ENCODE measurements at places on chromosomes 5 and 9.

DNA sequence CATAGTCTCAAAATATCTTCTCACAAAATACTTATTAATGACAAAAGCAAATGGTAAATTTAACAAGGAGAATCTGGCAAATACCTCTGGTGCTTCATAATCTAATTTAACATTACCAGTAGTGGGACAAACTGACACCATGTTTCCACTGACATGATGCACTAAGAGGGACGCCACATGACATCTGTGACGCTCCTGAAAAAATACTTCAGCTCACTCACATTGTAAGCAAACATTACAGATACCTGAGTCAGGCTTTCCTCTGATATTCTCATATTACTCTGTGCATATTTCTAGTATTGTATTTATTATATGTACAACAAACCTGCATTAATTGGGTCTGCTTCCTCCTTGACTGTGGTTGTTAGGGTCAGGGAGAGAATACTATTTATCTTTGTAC, 56.7 kb upstream of the OSMR start:
- no peak for DNase-seq

GRCh38 chr9:82673919-82674318, 389.0 kb downstream of the RASEF start:
- DNase-seq, result no peak

- no peak for DNase-seq
These were observed 337.4 kb downstream of the GLIS3 start for GRCh38 chr9:3962496-3962895.

DNA sequence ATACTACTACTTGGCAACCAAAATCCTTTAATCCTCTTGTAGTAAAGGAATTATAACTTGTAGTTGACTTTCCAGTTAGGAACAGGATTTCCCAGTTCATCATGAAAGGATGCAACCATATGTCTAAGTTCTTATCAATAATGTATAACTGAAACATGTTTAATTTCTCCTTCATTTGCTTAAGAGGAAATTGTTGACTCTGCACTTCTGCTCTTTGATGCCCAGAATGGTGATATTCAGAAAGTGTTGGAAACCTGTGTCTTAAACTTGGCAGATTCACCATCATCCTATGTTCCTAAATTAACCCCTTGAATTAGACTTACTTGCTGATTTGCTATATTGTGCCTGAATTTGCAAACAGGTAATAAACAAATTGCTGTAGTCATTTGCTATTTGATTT, 201.5 kb downstream of the PTPRD start:
- DNase-seq, result no peak

DNA sequence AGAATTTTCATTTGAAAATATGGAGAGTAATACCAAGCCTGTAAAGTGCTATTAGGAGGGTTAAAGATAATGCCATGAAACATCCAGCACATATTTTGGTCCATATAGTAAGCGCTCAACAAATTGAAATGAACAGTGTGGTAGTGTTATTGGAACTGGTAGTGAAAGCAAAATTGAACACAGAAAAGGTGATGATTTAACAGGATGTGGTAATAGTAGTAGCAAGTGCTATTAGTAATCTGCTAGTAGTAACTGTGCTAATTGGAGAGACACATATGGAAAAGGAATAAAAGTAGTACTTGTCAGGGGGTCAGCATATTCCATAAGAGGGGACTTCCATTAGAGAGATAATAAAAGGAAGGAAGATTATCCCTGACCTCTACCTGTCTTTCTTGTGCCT, 187.3 kb downstream of the HTR1A start:
- no peak for DNase-seq

- no peak for DNase-seq
These were observed 45.0 kb downstream of the TRIM36 start for GRCh38 chr5:115124741-115125140.

GRCh38 chr9:122546196-122546595, 6.7 kb upstream of the OR1N2 start:
- DNase-seq, result no peak

DNA sequence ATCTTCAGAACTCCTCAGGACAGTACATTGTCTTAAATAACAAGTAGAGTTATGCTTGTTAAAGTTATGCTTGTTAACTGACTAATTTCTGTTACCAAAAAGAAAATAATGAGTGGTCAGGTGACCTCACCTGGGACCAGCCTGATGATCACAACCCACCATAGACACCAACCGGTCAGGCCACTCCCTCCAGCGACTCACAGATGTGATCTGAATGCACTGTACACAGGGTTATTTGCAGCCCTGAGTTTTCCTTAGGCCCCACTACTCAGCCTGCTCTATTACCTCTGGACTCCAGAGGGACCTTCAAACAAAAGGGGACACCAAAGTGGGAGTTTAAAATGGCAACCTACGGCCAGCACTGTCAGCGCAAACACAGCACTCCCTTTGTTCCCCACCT, 55.3 kb downstream of the ARSB start:
- DNase-seq, result no peak

- no peak for DNase-seq
These were observed 284.5 kb downstream of the SH3GL2 start for GRCh38 chr9:17863213-17863883.

DNA sequence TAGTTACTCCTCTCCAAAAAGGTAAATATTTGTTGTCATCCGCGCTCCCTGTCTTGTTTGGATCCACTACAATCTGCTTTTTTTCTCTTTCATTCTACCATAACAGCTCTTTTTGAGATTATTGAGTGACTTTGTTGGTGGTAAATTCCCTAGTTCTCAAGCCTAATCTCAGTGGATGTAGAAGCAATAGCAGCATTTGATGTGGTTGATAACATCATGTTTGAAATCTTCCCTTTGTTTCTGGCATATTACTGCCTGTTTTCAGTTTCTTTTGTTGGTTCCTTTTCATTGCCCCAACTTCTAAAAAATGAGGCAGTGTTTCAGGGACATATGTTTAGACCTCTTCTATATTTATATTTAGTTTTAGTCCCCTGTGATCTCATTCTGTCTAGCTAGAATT, 8.9 kb downstream of the CDC42SE2 start:
- DNase-seq, result no peak

DNA sequence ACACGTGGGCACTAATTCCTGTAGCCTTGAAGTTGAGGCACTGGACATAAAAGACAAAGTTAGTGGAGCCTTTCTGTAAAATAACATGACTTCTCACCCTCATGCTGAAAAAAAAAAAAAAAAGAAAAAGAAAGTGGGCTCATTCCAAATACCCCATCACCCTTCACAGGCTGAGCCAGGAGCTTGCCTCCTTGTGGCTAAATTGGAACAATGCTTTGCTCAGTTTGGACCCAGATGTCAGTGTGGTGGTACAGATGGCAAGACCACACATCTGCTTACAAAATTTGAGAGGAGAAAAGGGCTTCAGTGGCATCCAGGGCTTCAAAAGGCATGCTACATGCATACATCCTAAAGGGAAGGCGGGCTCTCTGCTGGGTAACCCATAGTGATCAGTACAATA, 342.8 kb downstream of the EBF1 start:
- no peak for DNase-seq

DNA sequence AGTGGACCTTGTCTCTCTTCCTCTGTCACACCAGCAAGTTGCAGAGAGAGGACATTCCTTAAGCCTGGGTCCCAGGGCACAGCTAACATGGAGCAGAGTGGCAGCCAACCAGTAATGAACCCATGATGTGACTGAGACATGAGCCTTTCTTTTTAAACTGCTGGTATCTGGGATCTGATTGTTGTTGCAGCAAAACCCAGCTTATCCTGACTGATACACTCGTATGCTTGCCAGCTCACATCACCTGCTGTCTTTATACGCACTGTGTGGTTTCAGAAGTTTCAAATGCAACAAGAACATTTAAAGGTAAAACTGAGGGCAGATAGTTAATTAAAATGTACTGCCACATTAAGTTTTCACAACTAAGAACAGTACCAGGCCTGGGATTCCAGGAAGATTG, 97.1 kb downstream of the HSD17B3 start:
- DNase-seq, result no peak
